IPS DF 19.7 (cell line): ENCODE measurements at places on chromosomes 7 and 10.

DNA sequence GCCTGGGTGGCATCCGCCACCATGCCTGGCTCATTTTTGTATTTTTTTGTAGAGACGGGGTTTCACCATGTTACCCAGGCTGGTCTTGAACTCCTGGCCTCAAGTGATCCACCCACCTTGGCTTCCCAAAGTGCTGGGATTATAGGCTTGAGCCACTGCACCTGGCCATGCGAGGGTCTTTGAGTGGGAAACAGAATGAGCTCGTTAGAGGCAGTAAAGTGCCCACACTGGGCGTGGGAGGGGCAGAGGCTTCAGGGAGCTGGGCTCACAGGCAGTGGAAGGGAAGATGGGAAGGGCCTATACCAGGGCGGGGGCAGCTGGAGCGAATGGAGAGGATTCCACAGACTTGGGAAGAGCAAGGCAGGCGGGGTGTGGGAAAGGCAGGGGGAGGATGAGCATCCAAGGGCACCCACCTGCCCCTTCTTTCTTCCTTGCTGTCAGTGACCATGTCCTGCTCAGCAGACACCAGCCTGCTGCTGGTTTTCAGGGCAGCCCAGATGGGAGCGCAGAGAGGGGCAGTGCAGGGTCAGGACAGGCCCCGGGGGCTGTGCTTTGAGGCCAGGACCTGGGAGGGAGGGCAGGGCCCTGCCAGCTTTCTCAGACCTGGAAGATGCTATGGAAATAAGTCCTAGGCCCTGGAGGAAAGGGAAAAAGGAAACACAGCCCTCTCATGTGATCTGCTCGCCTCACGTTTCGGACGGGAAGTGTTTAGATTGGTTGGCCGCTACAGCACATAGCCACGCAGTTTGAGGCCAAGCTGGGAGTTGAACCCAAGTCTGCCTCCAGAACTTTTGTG lies 4.2 kb downstream of the FZD9 start:
- DNase-seq: no peak

- no peak for DNase-seq
Observed at GRCh38 chr7:45881759-45882464, 6.4 kb upstream of the IGFBP1 start.

- no peak for DNase-seq
Observed at GRCh38 chr10:86365346-86366032, 1.1 kb downstream of the GRID1 start.

- DNase-seq: no peak
Observed at GRCh38 chr7:46835556-46835955, 746.4 kb downstream of the TNS3 start.

DNA sequence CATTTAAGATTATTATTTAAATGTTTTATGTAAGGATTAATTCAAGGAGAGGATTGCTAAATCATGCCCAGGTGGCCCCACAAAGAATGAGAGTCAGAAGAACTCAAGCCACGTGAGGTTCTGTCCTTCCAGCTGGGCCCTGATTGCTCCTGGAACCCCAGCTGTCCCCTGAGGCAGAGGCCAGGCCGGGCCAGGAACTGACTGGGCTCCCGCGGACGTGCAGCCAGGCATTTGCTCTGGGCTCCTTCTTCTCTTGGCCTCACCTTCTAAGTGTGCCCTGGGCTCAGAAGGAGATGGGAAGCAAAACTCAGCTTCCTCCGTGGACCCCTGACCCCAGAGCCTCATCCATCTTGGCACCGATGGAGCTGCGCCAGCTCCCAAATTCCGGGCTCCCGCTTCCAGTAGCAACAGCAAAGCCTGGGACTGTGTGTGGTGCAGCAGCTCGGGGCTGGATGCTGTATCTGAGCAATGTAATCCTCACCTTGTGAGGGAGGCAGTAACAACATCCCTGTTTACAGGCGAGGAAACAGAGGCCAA lies 250.6 kb upstream of the PPP2R2D start:
- no peak for DNase-seq

- DNase-seq: no peak
Observed at GRCh38 chr7:46930366-46930765, 651.5 kb downstream of the TNS3 start.

- DNase-seq: no peak
Observed at GRCh38 chr7:25754333-25754732, 397.7 kb upstream of the NFE2L3 start.

- no peak for DNase-seq
Observed at GRCh38 chr10:8910314-8910713, 855.8 kb downstream of the GATA3 start.

DNA sequence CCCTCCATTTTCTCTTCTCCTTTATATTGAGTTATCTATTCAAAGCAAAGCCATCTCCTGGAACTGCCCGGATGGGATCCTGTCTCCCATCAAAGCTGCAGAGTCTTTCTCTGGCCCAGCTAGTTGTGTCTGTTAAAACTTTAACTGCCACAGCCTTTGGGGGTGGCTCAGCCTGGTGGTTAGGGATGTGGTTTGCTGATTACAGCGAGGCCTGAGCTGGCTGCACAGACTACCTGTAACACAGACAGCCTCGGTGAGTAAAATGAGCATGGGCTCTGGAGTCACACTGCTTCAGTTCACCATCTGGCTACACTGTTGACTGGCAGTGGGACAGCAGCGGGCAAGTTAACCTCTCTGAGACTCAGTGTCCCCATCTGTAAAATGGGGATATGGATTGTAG lies 18.4 kb upstream of the HABP2 start:
- DNase-seq: no peak

GRCh38 chr7:129421717-129422250 lies 12.4 kb upstream of the STRIP2 start:
- no peak for DNase-seq

DNA sequence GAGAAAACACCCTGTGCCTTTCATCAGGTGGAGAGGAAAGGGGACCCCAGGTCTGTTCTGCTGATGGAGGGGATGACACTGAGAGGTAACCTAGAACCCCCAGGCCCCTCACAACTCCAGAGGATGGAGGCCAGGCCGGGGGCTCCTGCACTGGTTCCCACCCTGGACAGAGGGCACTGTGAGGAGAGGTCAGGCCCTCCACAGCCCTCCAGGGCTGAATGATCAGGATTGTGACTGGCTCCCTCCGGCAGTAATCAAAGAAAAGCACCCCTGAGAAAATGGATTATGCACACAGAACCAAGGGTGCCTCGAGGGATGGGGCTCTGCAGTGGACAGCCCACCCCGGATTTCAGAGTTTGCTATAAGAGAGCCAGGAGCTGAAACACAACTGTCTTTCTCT lies 502.8 kb downstream of the TCERG1L start:
- DNase-seq: no peak

DNA sequence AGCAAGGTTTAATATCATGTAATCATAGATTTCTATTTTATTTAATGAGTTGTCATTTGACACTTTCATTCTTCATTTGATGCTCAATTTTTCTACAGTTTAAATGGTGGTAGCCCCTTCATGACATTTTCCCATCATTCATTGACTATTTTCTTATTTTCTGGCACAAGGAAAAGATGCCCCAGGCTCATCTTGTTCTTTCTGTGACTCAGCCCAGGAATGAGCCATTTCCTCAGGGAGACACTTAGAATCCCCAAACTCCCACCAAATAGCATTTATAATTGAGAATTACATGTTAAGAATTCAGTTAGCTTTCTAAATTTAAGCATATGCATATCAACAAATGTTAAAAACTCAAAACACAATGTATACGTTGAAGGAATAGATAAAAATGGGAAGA lies 222.3 kb downstream of the KIF20B start:
- no peak for DNase-seq

DNA sequence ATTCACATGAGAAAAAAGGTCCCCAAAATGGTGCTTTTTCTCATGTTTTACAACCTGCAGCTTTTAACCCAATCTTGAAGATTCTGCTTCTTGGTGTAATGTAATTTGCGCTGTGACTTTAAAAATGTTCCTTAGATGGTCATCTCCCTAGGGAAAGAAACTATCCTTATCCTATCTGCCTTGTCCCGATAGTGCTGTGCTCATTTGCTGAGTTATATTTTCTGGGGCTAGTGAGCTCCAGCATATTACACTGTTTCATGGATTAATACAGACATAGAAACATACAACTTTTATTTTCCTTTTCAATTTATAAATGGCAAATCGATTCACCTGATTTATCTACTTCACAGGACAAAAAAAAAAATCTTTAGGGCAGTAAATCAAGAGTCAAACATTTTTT lies 2.8 kb downstream of the WAPL start:
- no peak for DNase-seq

DNA sequence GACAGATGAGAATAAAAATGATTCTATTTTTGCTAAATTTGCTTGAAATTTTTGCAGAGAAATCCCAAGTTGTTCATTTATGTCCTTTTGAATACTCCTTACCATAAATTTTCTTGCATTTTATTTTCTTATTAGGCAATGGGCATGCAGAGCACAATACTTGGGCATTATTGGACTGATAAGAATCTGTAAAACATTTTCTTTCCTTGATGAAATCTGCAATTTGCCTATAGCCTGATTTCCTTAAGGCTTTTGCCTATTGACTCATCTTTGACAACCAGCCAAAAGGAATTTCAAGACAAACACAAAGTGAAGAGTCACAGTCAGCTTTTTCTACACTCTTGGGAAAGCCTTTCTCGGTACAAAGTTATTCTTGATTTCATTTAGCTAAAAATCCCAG lies 30.5 kb upstream of the GNAT3 start:
- DNase-seq: no peak

- peak; percentile 82 for DNase-seq
Observed at GRCh38 chr10:86795353-86795752, 38.9 kb downstream of the BMPR1A start.

DNA sequence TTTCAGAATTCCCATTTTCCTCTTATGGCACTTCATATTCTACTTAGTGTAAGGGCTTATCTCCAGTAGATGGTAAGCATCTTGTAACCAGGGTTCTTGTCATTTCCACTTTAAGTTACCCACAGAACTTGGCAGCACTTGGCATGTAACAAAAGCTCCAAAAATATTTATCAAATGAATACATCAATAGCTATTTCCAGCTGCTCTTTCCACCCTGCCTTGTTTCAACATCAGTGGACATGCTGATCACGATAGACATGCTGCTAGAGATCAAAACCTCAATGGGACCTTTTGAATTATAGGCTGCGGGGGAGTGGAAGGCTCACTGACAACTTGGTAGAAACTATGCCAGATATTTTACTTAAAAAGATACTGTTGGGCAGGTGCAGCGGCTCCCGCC lies 32.9 kb downstream of the HOXA1 start:
- no peak for DNase-seq

- no peak for DNase-seq
Observed at GRCh38 chr7:91330191-91330808, 66.1 kb downstream of the FZD1 start.

DNA sequence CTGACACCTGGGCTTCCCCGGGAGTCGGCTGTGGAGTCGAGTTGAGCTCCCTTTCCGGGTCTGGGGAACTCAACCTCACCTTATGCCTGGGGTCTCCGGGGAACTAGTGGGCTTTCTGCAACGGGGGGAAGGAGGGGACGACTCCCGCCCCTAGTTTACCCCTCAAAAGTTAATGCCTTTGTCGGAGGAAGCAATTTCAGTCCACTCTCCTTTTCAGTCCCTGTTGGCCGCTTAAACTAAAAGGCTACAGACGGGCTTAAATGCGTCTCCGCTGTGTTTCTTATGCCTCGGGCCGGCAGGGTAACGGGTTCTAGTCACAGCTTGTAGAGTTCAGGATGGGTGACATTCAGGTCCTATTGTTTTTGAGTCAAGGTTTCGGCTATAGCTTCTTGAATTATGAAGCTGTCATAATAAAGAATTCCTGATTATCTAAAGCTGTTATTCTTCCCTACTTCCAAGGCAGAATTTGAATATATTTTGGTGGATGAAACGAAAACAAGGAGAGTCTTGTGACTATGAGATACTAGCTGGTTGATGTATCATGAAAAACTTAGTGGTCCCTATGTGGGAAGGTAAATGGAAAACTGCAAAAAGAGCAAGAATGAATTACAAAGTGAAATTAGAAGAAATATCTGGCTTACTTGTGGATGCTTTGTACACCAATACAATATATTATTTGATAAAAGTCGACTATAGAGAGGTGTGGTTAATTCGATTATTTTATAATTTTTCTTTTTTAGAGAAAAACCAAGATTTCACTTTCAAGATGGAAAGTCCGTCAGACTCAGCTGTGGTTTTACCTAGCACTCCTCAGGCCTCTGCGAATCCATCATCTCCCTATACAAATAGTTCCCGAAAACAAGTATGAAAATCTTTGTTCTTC lies 495 bp downstream of the SFR1 start:
- no peak for DNase-seq

DNA sequence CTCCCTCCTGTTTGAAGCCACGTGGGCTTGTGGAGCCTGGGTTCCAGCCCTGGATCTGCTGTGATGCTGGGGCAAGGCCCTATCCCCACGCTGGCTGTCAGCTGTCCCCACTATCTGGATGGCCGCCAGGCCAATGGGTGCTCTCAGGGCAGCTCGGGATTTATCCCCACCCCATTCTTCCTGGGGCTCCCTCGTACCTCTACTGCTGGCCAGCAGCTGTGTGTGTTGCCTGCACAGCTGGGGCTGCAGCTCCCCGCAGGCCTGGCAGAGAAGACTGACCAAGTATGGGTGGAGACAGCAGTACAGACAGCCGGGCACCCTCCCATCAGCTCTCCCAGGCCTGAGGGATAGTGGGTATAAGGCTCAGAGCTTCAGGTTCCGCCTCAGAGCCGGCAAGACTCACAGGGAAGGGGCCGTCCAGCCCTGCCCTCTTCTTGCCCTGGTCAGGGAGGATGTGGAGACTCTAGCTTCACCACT lies 13.6 kb downstream of the CLIP2 start:
- DNase-seq: no peak

- DNase-seq: no peak
Observed at GRCh38 chr7:103121641-103122040, 27.3 kb downstream of the NAPEPLD start.

DNA sequence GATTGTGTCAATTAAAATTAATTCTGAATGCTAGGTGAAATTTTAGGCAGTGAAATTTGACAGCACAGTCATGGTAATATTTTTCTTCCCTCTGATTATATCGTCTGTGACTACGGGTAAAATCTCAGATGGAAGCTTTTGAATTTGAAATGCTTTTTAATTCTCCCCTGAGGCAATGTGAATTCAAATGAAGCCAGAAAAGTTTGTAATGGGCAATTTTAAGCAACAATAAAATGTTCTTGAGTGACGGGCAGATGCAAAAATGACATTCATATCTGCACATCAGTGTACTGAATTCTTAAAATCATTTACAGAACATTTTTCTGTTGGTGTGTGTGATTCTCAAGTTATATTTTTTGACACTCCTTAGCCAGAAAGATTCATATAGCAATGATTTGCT lies 134.5 kb downstream of the NSUN6 start:
- DNase-seq: no peak

DNA sequence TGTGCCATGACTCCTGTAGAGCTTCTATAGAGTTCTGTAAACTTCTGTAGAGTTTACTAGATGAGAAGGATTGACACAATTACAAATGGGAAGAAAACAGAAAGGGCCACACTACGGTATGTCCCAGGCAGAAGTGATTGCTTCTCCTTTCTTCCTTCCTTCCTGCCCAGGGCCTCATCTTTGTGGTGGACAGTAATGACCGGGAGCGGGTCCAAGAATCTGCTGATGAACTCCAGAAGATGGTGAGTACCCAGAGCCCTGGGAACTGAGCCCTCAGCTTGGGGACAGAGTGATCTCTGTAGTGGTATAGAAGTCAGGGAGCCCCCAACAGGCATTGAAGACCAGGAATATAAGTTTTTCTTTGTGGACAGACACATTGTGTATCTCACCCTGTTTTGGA lies 1.7 kb downstream of the ARF5 start:
- no peak for DNase-seq
